ENCODE measurements at places on chromosomes 16 and 17. TPM values are rescaled to one million over a fixed set of nuclear protein-coding genes. Genes with fewer than 3 reads are reported as not detected.

The SCN4A gene
- 1.3 TPM for total RNA-seq

The ZNF688 gene
- 11.3 TPM for total RNA-seq

The AOC2 gene
- not detected for total RNA-seq

The GALR2 gene
- 2.3 TPM for total RNA-seq

The CUEDC1 gene
- total RNA-seq, result 76.1 TPM

DNA sequence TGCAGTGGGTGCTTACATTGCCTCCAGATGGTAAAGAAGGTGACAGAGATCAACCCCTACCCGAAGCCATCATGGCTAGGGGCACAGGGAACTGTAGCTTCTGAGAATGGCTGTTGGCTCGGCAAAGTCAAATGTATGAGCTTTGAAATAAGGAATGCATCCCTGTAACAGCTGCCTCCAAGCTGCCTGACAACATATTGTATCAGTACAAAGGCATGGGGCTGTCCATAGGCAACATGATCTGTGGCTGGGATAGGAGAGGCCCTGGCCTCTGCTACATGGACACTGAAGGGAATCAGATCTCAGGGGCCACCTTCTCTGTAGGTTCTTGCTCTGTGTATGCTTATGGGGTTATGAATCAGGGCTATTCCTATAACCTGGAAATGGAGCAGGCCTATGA is 119.2 kb upstream of the NETO2 start:
- no peak for DNase-seq
- no peaks in the 10 kb centered on the region for H3K27me3 ChIP-seq

DNA sequence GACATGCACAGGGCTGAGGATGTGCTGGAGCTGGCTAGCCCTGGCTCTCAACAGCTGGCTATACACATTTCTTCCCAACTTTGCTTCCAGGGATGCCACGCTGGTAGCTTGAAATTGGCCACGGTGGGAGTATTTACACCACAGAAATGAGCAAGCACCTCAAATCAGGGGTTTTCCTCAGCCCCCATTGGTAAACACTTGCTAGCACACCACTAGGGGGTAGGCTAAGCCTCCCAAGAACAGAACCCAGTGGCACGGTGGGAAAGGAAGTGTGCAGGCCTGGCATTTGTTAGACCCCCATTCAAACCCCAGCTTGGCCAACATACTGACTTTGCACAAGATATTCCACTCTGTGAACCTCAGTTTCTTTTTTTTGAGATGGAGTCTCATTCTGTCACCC is 12.9 kb downstream of the DRC3 start:
- H3K4me3 ChIP-seq, result no peak overlapping the region
- no peaks in the 10 kb centered on the region for H3K4me1 ChIP-seq
- no peaks in the 10 kb centered on the region for H3K27me3 ChIP-seq
- peaks cover 8% of the 10 kb centered on the region for H3K36me3 ChIP-seq

- H3K36me3 ChIP-seq, result no peaks in the 10 kb centered on the region
- H3K27ac ChIP-seq, result no peak overlapping the region
- no peaks in the 10 kb centered on the region for H3K4me1 ChIP-seq
Observed at GRCh38 chr17:27816946-27817345, 16.6 kb upstream of the NOS2 start.

DNA sequence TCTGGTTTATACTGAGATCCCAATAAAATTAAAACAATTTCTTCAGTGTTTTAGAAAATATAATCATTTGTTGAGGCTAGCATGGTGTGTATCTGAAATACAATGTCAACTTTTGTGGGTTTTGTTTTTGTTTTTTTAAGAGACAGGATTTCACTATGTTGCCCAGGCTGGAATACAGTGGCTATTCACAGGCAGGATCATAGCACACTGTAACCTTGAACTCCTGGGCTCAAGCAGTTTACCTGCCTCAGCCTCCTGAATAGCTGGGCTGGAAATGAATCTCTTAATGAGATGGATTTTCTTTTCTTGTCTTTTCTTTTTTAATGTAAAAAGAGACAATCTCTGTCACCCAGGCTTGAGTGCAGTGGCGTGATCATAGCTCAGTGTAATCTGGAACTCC is 12.1 kb downstream of the DDX42 start:
- DNase-seq, result no peak
- H3K27ac ChIP-seq, result no peak overlapping the region
- peaks cover 44% of the 10 kb centered on the region for H3K36me3 ChIP-seq
- H3K4me3 ChIP-seq, result no peak overlapping the region
- no peaks in the 10 kb centered on the region for H3K4me1 ChIP-seq

GRCh38 chr17:75919611-75920010 is 14.9 kb upstream of the MRPL38 start:
- no peaks in the 10 kb centered on the region for H3K27me3 ChIP-seq
- DNase-seq, result no peak
- H3K36me3 ChIP-seq, result peaks cover 6% of the 10 kb centered on the region

- peak within 1 kb of the TSS; percentile 64 for H3K4me3 ChIP-seq
- H3K27ac ChIP-seq, result peak within 1 kb of the TSS; percentile 76
- no peak for DNase-seq
- H3K36me3 ChIP-seq, result no peaks in the 10 kb centered on the region
- H3K27me3 ChIP-seq, result no peaks in the 10 kb centered on the region
Observed at GRCh38 chr16:2026461-2027023, at the start of gene NHERF2. TSS of gene NHERF2 (plus strand) at chr16:2026902. CDS start at chr16:2027006, 104 bp downstream.

DNA sequence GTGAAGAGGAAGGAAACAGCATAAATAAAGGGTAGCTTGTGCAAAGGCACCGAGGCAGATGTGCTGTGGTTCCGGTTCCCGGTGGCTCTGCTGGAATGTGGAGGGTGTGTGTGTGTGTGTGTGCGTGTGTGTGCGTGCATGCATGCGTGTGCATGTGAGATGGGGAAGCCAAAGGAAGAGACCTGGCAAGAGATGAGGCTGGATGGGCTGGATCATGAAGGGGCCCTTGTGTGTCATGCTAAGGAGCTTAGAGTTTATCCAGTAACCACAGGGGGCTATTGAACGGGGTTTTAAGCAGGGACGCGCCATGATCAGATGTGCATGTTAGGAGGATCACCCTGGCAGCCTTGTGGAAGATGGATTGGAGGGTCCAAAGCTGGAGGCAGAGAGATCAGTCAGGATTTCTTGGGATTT is 8.3 kb downstream of the WSCD1 start:
- no peaks in the 10 kb centered on the region for H3K27me3 ChIP-seq
- H3K4me1 ChIP-seq, result no peaks in the 10 kb centered on the region
- H3K4me3 ChIP-seq, result no peak overlapping the region
- no peak overlapping the region for H3K27ac ChIP-seq

DNA sequence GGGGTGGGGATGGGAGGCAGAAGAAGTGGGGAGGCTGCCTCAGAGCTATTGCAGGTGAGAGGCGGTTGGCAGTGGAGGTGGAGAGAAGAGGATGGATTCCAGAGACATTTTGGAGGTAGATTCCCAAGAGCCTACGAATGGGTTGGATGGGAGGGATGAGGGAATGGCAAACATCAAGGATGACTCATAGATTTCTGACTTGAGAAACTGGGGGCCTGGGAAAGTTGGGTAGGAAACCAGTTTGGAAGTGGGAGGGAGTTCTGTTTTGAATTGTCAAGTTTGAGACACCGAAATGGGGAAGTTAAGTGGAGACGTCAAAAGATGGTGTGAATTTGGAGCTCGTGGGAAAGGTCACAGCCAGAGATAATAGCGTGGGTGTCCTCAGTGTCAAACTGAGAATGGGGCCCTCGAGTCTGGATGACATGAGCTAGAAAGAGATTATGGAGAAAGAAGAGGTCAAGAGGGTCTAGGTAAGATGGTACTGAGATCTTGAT is 6.2 kb upstream of the CYLD start:
- H3K36me3 ChIP-seq, result no peaks in the 10 kb centered on the region
- no peak overlapping the region for H3K4me3 ChIP-seq

GRCh38 chr17:68172461-68172954 is 75.3 kb upstream of the AMZ2 start:
- H3K4me1 ChIP-seq, result no peaks in the 10 kb centered on the region
- no peak overlapping the region for H3K4me3 ChIP-seq
- H3K27me3 ChIP-seq, result no peaks in the 10 kb centered on the region
- H3K36me3 ChIP-seq, result no peaks in the 10 kb centered on the region

- H3K27ac ChIP-seq, result no peak overlapping the region
- no peak overlapping the region for H3K4me3 ChIP-seq
- DNase-seq, result no peak
- no peaks in the 10 kb centered on the region for H3K27me3 ChIP-seq
Observed at GRCh38 chr17:76925441-76925891, 57.3 kb downstream of the MGAT5B start.

DNA sequence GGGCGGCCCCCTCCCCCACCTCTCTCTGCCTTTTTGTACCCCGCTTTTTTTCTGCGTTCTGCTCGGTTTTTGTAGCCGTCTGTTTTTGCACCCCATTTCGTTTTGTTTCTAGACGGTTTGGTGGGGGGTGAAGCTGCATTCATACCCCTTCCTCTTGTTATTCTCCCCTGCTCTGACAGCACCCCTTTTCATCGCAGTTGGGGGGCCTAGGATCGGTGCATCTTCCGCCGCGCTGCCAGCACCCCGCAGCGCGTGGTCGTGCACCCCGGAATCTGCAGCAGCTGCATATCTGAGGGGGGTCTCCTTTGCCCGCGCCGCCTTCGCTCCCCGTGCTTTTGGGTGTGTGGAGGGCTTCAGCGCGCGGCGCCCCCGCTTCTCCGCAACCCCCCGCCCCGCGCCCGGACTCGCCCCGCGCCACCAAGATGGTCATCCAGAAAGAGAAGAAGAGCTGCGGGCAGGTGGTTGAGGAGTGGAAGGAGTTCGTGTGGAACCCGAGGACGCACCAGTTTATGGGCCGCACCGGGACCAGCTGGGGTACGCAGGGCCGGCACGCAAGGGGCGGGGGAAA is 455 bp downstream of the ATP1B2 start:
- H3K27me3 ChIP-seq, result peaks cover 14% of the 10 kb centered on the region
- peaks cover 13% of the 10 kb centered on the region for H3K4me1 ChIP-seq
- peak overlapping the region; percentile 69 for H3K4me3 ChIP-seq
- no peak for DNase-seq
- no peaks in the 10 kb centered on the region for H3K36me3 ChIP-seq
- no peak overlapping the region for H3K27ac ChIP-seq

DNA sequence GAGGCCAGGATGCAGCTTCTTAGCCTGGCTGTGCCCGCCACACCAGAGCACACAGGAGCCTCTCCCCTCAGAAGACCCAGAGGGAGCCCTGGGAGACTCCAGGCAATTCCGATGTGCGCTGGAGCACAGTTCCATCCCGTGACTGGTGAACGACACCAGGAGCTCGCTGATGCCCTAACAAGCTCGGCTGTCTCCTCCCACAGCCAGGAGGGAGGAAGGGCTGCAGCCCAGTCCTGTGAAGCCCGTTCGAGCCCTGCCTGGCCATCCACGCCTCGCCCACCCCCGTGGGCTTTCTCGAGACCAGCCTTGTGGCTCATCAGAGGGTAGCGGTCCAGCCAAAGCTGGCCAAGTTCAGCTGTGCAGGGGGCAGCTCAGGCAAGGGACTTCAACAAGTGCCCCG is 21.8 kb upstream of the RASD1 start:
- H3K27me3 ChIP-seq, result no peaks in the 10 kb centered on the region
- no peak for DNase-seq
- no peaks in the 10 kb centered on the region for H3K4me1 ChIP-seq
- no peaks in the 10 kb centered on the region for H3K36me3 ChIP-seq
- H3K27ac ChIP-seq, result no peak overlapping the region

DNA sequence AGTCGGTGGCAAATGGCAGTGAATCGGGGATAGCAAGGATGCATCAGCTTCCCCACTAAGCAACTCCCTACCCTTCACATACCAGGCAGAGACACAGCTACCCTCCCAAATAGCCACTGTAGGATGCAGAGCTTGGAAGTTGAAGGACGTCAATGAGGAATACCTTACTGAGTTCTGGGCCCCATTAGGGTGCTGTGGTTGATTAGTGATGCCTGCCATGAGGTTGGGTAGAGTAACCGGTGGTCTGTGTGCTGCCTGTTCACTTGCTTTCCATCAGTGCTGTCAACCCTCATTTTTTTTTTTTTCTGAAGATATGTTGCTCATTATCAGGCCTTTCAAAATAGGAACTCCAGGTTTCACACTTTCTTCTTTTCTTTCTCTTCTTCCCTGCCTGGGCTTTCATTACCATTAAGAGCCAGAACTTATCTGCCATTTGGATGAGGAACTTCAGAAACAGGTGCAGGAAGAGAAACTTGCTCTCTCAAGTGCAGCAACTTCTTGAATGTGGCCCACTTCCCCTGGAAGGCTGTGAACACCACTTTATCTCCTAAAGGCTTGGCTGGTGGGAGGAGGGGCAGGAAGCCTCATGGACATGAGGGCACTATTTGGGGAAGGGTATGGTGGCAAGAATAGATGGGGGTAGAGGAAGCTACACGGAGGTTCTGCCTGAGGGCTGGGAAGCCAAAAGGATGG is 183.5 kb downstream of the NTN1 start:
- H3K36me3 ChIP-seq, result no peaks in the 10 kb centered on the region
- H3K27ac ChIP-seq, result no peak overlapping the region
- no peak for DNase-seq
- peaks cover 10% of the 10 kb centered on the region for H3K4me1 ChIP-seq
- no peak overlapping the region for H3K4me3 ChIP-seq

GRCh38 chr17:48198950-48199541 is 91.5 kb downstream of the SNX11 start:
- no peak overlapping the region for H3K27ac ChIP-seq
- no peak overlapping the region for H3K4me3 ChIP-seq
- DNase-seq, result no peak
- no peaks in the 10 kb centered on the region for H3K36me3 ChIP-seq
- H3K27me3 ChIP-seq, result no peaks in the 10 kb centered on the region

- no peaks in the 10 kb centered on the region for H3K27me3 ChIP-seq
- DNase-seq, result no peak
- no peak overlapping the region for H3K4me3 ChIP-seq
- no peaks in the 10 kb centered on the region for H3K4me1 ChIP-seq
- peaks cover 55% of the 10 kb centered on the region for H3K36me3 ChIP-seq
Observed at GRCh38 chr16:30113711-30114333, 485 bp upstream of the GDPD3 start.

Measured in ascending aorta (tissue), 2 donors.